Osteoblast (primary cell): ENCODE measurements at places on chromosomes 3 and 15.
A peak's percentile ranks its signal among the peaks of the same experiment; 100 is the strongest.

DNA sequence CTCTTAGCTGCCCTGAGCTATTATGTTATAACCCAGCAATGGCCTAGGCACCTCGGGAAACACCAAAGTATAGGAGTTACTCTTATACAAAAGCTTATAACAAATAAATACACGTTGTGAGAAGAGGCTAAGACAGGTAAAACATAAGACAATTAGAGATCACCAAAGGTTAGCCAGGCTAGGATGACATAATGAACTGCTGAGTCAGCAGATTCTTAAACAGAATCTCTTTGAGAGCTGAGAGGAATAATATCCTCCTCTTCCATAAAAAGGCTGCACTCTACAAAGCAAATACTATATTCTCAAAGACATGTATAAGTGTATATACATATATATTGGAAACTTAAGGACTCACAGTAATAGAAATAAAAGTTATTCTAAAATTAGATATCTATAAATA is 37.2 kb downstream of the GOLIM4 start:
- no peak for DNase-seq

DNA sequence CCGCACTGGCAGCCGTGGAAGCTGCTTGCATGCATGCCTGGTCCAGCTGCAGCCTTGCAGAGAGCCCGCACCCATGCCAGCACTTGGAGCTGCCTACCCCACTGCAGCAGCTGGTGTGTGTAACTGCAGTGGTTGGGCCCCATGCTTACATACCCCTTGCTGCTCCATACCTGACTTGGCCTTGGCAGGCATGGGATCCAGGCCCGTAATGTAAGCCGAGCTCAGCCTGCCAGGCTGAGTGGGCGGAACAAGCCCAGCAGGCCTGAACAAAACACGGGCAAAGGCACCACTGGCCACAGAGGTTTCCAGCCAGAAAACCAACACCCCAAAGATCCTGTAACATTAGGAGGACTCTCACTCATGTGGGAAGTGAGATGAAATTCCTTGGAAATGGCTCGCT is 48.3 kb downstream of the SLC6A20 start:
- no peak for DNase-seq

- no peak for DNase-seq
Observed at GRCh38 chr3:183613366-183614285, 21.8 kb upstream of the KLHL24 start.

GRCh38 chr3:102205647-102206046 is 229.2 kb upstream of the ZPLD1 start:
- DNase-seq = no peak

- DNase-seq = no peak
Observed at GRCh38 chr15:99916668-99917223, 183.5 kb upstream of the LYSMD4 start.

- DNase-seq = no peak
Observed at GRCh38 chr3:108410531-108410984, 99.8 kb downstream of the MYH15 start.

- no peak for DNase-seq
Observed at GRCh38 chr3:144308396-144308795, 336.8 kb downstream of the DIPK2A start.

DNA sequence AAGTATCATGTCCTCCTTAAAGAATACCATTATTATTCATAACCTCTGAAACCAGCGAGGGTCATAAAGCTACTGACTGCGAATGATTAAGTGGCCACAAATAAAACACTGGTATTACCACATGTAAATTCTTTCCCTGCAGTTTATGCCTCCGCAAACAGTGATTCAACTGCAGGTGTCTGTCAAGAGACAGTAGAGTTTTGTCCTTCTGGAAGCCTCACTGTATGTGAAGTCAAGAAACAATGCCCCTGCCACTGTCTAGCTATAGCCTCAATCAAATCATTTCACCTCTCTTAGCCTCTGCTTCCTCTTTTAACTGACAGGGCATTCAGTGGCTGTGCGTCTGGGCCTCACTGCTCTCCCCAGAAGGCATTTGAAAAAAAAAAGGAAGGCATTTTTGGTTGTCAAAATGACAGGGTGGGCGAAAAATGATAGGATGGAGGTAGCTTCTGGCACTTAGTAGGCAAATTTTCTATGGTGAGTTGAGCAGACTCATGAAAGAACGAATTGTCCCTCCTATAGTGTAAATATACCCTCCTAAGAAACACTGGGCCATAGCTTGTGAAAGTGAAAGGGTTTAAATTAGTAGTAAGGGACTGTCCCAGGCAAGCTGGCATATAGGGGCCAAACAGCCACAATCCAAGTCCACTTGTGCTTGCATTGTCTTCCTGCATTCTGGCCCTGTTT is 66.7 kb downstream of the FILIP1L start:
- DNase-seq = peak; percentile 46

DNA sequence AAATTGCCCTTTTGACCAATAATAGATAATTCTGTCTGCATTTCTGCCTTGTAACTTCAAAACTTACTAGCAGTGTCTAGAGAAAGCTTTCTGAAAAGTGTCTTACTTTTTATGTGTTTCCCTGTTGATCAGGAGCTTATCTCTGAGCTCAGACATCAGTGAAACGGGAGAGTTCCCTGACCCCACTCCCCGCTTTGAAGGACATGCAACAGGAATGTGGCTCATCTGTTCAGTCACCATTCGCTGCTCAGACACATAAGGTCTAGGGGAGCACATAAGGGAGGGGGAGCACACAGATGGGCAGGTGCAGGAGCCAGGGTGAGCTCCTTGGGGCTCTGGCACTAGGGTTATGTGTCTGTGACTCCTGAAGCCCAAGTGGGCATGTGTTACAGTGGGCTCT is 205.0 kb downstream of the FEZF2 start:
- DNase-seq = no peak
